ENCODE measurements at places on chromosomes 2 and 18. TPM values are rescaled to one million over a fixed set of nuclear protein-coding genes. Genes with fewer than 3 reads are reported as not detected.

The STEAP3 gene
- total RNA-seq, result not detected

The GPR55 gene
- total RNA-seq, result 3.8 TPM

The CHRNG gene
- total RNA-seq, result not detected

The IRS1 gene
- total RNA-seq, result 2.9 TPM

- no peaks in the 10 kb centered on the region for H3K27me3 ChIP-seq
- H3K4me3 ChIP-seq, result no peak overlapping the region
- H3K4me1 ChIP-seq, result no peaks in the 10 kb centered on the region
- no peak overlapping the region for H3K27ac ChIP-seq
- no peak for DNase-seq
- no peaks in the 10 kb centered on the region for H3K36me3 ChIP-seq
These were observed 155.9 kb downstream of the RAB3GAP1 start for GRCh38 chr2:135208016-135208415.

Measured in CD4-positive, alpha-beta T cell (primary cell).